NCI-H2029 (cell line): ENCODE measurements at places on chromosomes 2 and 18.

- no peak for DNase-seq
These were observed 533.3 kb downstream of the SOCS6 start for GRCh38 chr18:70822117-70822516.

DNA sequence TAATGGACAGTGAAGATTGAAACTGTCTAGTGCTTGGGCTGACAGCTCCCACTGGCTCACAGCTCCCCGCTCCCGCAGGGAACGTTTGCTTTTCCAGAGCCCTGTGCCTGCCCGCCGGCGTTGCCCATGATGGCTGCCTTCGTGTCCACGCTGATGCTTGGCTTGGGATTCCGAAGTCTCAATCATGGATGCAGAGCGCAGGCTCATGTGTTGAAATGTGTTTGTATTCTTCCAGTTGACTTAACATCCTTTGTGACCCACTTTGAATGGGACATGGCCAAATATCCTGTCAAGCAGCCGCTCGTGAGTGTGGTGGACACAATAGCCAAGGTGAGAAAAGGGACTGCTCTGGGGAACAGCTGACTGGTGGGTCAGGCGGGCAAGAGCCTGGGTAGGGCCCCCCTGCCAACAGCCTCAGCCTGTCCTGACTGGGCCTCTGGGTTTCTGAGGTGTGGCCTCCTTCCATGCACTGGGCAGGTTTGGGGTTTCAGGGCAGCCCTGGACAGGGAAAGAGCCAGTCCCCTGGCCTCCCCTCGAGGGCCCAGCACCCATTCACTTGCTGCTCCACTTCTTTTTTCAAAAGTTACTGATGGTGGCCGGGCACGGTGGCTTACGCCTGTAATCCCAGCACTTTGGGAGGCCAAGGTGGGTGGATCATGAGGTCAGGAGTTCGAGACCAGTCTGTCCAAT lies 42.8 kb downstream of the ATP6V1C2 start:
- DNase-seq, result no peak

DNA sequence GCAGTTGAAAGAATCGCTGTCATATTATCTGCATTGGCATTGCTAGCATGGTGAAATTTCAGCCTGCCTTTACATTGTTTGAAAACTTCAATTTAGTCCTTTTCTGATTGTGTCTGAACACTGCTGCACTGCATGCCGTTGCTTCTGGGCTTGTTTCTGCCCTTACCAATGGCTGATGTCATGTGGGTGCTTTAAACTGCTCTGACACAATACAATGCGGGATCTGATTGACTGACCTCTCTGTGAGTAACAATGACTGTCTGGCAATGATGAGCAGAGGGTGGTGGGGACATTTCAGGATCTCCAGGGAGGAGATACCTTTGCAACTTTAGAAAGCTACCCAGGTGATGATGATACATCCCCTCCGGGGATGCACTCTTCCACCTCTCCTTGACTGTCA lies 119.5 kb upstream of the ZBTB14 start:
- DNase-seq, result no peak

- no peak for DNase-seq
These were observed 5.7 kb downstream of the CHPF start for GRCh38 chr2:219537657-219538488.

- no peak for DNase-seq
These were observed 283.0 kb downstream of the ALPK2 start for GRCh38 chr18:58345875-58346274.
